ENCODE measurements at places on chromosomes 1 and 21.

GRCh38 chr1:151612501-151613281, 841 bp downstream of the SNX27 start:
- peak; percentile 34 for DNase-seq

DNA sequence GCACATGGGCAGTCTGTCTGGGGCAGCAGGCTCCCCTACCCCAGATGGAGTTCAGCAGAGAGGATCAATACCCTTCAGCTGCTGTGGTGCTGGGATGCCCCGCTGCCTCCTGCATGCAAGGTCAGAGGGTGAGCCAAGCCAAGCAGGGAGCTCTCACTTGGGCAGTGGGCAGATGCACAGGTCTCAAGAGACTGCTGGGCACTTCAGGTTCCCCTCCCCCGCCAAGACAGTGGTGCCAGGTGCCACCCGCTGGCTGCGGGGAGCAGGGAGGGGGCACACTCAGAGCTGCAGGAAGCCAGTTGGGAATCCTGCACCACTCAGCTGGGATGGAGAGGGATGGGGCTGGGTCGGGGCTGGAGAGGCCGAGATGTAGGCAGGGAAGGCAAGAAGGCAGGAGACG, 15.8 kb upstream of the EVA1B start:
- no peak for DNase-seq

GRCh38 chr1:169529068-169529642, 43.4 kb upstream of the SLC19A2 start:
- DNase-seq, result no peak

GRCh38 chr1:20195462-20195780, 9.1 kb upstream of the PLA2G2C start:
- no peak for DNase-seq

- DNase-seq, result no peak
These were observed 50.2 kb downstream of the DENND1B start for GRCh38 chr1:197725044-197725443.

DNA sequence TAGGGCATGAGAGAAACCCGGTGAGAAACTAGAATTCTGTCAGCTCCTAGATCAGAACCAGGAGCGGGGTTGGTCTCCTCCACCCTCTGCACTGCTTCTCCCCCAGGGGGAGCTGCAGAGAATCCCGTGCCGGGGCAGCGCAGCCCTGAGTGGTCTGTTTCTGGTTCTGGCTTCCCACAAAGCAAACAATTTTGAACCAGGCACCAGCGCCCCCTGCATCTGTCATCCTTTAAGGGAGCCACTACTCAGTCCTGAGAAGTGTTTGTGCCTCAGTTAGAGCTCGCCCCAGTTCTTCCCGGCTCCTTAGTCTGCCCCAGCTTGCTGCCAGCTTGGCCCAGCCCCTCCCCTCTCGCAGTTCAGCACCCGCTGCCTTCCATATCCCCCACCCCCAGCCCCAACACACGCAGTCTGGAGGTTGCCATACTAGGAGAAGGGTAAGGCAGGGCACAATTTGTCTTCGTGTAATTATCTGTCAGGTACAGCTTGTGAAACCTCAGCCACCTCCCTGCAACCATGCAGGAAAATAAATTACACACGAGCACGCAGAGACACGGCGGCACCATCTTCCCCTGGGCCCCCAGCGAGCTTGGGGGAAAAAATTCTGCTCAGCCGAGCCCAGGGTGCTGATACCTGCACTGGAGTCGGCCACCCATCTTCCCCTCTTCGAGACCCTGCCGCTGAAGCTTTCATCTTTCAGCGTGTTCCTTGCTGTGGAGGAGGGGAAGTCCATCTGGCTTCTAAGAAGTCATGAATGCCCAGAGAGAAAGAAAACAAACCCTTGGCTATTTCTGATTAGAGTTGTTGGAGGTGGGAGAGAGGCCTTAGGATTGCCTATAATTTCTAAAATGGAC, 62.6 kb upstream of the CD1D start:
- peak; percentile 29 for DNase-seq

GRCh38 chr21:17631195-17631594, 18.5 kb upstream of the BTG3 start:
- DNase-seq, result no peak

- DNase-seq, result no peak
These were observed 201.7 kb downstream of the TM2D1 start for GRCh38 chr1:61523229-61523628.

DNA sequence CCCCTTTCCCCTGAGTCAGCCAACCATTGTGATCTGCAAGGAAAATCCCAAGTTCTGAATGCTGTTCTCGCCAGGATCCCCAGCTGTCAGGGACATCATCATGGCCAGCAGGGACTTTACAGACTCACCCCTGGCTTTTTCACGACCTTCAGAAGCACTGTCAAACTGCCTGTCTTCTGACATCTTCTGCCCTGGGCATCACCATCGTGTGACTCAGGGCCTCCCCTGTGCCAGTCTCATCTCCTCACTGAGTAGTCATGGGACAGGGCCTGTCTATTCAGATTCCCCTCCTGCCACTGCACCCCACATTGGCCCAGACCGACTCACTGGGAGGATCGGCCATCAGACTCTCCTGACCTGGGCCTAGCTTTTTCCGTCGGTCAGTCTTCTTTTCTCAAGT, 72.5 kb upstream of the VAMP3 start:
- no peak for DNase-seq

DNA sequence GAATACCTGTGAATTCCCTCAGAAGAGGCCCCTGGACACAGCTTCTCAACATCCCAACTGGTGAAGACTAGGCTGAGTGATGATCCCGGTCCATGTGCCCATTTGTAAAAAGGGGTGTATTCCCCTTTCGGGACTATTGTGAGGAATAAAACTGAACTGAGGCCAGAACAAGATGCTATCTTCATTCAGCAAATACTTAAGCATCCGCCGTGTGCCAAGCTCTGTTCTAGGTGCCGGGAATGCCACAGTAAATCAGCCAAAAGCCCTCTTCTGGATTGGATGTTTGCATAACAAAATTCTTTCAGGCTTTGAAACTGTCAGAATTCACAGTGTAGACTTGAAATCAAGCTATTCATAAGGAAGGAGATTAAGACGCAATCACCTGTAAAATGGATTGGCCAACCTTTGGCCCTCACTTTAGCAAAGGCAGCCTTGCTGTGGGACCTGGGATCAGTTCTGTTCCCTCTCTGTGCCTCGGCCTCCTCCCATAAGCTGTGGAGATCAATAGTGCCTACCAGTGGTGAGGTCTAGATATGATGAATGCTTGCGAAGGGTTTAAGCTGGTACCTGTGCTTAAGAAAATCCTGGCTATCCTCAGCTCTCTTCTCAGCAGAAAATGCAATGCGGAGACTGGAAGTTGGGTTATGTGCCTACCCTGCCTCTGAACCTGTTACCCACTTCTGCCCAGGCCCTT, 1.8 kb downstream of the ALPL start:
- no peak for DNase-seq

GRCh38 chr1:151620286-151620685, 8.4 kb downstream of the SNX27 start:
- DNase-seq, result no peak

- peak; percentile 2 for DNase-seq
These were observed 29.9 kb upstream of the LRRC3 start for GRCh38 chr21:44425307-44425894.

DNA sequence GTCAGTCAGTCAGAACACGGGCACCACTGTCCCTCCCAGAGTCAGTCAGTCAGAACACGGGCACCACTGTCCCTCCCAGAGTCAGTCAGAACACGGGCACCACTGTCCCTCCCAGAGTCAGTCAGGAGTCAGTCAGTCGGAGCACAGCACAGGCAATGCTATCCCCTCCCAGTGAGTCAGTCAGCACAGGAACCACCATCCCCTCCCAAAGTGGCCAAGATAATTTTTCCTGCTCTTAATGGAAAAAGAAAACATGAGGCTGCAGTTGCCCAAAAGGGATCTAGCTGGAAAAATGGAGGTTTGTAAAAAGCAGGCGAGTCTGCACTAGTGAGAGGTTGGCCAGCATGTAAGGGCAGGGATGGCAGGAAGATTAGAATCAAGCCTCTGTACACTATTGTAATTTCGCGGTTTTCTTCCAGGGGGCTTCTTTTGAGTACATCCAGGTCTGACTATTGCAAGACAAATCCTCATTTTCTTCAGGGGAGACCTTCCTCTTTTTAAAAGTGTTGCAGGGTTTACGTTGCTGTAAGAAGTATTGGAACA, 213.8 kb downstream of the SIPA1L2 start:
- no peak for DNase-seq

GRCh38 chr1:162060314-162060713, 9.2 kb upstream of the NOS1AP start:
- no peak for DNase-seq

- DNase-seq, result no peak
These were observed 4.5 kb downstream of the DESI2 start for GRCh38 chr1:244657421-244657820.

GRCh38 chr1:203789966-203790365, 5.5 kb upstream of the ZBED6 start:
- DNase-seq, result no peak

DNA sequence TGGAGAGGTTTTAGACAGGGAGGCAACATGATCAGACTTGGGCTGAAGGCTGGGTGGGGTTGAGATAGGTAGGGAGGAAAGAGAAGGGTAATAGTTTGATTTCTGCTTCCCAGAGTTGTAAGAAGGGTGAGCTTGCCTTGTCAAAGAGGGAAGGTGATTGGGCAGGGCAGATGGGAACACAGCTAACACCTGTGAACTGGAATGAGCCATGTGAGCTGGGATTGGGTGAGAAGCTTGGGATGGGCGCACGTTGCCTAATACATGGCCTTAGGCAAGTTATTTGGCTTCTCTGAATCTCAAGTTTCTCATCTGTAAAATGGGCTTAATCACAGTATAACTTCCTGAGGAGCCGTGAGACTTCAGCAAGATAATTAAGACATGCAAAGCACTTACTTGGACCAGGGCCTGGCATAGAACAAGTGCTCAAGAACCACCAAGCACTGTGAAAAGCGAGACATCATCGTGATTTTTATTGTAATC, 33.8 kb upstream of the ID3 start:
- no peak for DNase-seq

DNA sequence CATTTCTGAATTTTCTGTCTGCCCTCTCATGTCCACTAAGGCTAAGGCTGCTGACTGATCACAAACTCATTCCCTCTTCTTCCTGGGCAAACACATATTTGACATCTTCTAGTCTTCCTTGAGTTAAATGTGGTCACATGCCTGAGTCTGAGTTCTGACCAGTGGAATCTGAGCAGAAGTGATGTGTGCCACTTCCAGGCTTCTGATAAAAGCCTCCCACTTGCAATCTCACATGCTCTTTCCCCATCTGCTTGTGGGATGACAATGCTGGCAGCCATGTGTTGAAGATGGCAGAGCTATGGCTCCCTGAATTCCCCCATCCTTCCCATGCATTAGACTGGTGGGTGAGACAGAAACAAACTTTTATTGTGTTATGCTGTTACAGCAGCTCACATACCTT, 149.9 kb upstream of the ZNF648 start:
- no peak for DNase-seq

DNA sequence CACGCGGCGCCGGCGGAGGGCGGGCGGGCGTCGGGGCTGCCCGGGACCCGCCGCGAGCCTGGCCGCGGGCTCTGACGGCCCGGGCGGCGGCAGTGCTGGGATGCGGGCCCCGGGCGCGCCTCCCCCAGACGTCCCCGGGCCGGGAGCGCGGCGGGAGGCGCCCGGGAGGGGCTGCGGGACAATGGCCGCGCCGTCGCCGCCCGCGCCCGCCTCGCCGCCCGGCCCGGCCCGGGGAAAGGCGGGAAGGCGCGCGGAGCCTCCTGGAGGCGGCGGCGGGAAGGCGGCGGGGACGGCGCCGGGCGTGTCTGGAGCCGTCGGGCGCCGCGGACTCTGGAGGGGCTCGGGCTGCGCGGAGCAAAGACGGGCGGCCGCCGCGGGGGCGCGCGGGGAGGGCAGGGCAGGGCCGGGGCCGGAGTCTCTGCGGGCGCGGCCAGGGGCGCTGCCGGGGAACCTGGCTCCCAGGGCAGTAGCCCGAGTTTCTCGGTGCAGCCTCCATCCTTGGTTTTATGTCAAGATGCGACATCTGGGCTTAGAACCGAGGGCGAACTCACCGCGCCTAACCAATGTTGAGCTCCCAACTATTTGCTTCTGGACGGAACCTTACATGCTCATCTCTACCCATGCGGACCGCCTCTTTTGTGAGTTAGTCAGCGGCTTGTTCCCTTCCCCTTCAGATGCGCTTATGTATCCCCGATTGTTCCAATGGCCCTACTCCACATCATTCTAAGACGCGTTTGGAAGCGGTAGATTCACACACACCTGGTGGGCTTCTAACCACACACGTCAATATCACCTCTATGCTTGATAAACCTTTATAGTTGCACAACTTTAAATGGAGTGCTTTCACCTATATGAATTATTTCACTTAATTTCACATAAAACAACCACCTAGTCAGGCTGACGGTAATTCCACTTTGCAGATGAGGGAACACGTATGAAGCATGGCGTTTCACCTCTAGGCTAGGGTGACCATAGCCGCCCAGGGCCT, 651 bp downstream of the ZBTB8A start:
- DNase-seq, result no peak

- no peak for DNase-seq
These were observed 7.0 kb downstream of the EPB41 start for GRCh38 chr1:28921286-28921869.

DNA sequence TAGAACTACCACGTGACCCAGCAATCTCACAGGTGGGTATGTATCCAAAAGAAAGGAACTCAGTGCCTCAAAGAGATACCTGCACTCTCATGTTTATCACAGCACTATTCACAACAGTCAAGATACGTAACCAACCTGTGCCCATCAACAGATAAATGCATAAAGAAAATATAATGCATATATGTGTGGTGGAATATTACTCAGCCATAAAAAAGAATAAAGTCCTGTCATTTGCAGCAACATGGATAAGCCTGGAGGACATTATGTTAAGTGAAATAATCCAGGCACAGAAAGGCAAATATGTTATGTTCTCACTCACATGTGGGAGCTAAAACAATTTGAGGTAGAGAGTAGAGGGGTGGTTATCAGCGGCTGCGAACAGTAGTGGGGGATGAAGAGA, 413.8 kb downstream of the SMYD3 start:
- no peak for DNase-seq

DNA sequence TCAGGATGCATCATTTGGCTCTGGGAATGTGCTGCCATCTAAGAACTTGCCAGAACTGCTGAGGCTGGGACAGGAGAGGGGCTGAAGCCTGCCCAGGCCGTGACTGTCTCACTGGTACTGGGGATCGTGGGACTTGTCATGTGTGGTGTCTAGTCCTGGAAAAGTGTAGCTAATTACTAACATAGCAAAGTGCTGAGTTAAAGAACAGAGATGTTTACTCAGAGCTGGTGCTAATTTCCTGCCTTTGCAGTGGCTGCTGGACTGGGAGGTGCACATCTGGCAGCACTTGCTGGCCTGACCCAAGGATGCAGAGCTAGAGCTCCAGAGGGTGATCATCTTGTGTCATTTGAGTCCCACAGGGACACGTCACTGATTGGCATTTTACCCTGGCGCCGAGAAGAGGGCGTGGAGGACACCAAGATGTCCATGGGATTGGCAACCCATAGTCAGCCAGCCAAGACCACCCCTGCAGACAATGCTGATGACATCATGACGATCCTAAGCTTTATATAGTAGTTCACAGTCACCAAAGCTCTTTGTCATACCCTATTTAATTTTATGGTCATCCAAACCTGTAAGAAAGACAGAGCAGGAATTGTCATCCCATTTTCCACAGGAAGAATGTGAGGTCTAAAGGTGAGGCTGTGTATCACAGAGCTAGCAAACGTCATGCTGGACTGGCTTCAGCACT, 110.1 kb upstream of the SLC44A3 start:
- no peak for DNase-seq
